ENCODE measurements at places on chromosomes 4 and X.
A peak's percentile ranks its signal among the peaks of the same experiment; 100 is the strongest.

DNA sequence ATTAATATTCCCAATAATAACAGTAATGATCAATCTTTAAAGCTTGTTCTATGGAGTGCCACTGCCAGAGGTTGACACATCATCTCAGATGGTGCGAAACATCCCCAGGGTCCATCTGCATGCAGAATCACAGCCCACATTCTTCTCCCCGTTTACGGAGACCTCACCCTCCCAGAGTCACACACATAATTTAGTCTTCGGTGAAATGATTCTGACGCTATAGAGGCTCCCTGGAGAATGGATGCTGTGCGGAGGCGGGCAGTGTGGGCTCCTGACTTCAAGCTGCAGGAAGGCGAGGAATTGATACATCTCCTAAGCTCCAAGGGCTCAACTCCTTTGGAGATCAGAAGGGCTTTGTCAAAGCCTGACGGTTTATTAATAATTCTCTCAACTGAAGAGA is 11.0 kb upstream of the ARHGAP36 start:
- no peak for DNase-seq

GRCh38 chr4:152479428-152480026 is 56.4 kb downstream of the FBXW7 start:
- DNase-seq, result no peak

DNA sequence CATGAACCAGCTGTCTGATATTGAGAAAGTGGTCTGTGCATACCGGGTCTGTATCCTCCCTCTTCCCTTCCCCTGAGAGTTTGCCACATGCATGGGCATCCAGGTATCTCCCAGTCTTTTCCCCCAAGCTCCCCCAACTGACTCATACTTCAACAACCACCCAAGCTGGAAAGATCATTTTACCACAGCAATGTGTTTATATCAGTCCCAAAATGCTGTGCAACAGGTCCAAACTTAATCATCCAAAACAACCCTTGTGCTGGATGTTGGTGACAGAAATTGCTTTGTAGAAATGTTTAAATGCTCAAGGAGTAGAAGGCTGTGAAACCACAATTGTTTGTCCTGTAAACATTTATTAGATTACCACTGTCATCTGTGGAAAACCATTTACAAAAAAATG is 286.8 kb upstream of the KLF3 start:
- no peak for DNase-seq

GRCh38 chrX:155864655-155865054 is 16.5 kb upstream of the VAMP7 start:
- DNase-seq, result no peak

GRCh38 chr4:13910556-13910955 is 283.0 kb upstream of the BOD1L1 start:
- no peak for DNase-seq

DNA sequence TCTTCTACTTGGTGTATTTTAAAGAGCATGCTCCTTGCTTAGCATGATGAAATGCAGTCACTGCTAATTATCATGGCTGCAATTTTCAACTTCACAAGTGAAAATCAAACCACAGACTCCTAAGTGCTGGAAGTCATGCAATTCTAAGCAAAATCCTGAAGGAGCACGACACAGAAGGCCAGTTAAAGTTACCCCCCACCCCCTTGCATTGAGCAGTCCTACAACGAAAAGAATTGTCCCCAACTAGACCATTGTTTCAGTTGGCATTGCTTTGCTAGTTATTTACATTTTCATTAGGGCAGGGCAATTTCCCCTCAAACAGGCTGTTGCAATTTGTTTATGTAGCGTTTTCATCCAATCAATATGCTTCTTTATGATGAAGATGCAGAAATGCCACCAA is 321.2 kb downstream of the PCDH7 start:
- no peak for DNase-seq

DNA sequence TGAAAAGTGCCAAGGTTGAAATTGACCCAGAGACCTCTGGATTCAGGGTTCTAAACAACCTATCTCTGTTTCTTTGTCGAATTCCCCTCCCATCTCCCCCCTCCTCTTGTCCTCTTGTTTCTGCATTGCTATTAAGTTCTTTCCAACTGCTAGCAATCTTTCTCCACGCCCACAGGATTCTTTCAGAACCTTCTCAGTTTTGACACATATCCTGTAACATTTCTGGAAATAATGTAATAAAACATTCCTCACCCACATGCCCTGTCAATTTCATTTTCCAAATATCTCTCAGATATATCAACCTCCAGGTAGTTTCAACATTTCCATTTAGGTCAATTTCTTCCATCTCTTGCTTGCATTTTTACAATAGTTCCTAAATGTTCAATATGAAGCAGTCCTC is 1105.9 kb downstream of the ARAP2 start:
- no peak for DNase-seq

DNA sequence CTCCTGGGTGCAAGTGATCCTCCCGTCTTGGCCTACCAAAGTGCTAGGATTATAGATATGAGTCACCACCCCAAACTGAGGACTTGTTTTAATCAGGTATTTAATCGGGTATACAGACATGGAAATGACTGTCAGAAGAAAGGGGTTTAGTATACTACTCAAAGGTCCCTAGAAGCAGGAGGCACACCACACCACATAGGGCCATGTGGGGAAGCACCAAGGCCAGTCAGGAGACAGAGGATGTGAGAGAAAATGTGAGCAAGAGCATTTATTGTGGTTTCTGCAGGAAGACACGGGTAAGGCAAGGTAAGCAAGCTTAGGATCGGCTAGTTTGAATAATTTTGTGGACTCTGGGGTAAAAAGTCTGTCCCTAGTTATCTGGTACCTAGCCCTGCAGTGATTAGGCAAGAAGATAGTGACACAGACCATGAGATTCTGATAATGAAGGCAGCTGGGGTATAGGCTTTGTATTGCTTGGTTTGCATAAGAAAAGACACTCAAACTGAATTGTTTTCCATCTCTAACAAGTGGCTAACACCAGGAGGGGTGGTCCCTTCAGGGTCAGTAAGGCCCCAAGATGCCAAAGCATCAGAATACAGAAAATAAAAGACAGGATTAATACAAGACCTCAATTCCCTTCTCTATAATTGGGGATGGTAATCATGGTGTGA is 408.8 kb upstream of the F9 start:
- DNase-seq, result no peak

DNA sequence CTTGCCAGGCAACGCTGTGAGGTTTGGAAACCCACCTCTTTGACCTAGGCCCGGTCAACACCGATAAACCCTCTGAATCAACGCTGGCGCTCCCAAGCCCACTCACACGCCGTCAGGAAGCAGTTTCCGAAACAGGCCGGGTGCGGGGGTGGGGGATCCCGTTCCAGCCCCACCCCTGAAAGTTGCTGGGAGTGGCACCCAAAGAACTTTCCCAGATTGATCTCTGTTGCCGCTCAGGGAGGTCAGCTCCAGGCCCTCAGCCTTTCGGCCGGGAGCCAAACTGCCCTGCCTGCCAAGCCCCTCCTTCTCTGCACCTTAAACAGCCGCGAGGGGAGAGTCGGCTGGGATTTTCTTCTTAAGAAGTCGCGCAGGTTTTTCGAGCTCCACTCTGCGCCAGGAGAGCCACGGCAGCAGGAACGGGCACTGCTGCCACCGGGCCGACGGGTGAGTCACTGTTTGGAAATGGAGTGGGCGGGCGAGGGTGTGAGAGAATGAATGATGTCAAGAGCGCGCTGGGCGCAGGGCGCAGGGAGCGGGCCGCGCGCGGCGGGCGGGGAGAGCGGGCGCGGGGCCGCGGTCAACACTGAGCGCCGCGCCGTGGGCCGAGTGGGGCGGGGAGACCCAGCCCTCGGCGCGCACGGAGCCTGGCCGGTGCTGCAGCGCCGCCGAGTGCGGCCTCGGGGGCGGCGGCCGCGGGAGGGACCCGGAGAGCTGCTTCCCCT is at the start of gene SGMS2:
TSS of gene SGMS2 (plus strand) at position 583 of the 722 bp plus-strand sequence. CDS start 70,622 bp downstream, outside the sequence.
- DNase-seq, result peak; percentile 37

DNA sequence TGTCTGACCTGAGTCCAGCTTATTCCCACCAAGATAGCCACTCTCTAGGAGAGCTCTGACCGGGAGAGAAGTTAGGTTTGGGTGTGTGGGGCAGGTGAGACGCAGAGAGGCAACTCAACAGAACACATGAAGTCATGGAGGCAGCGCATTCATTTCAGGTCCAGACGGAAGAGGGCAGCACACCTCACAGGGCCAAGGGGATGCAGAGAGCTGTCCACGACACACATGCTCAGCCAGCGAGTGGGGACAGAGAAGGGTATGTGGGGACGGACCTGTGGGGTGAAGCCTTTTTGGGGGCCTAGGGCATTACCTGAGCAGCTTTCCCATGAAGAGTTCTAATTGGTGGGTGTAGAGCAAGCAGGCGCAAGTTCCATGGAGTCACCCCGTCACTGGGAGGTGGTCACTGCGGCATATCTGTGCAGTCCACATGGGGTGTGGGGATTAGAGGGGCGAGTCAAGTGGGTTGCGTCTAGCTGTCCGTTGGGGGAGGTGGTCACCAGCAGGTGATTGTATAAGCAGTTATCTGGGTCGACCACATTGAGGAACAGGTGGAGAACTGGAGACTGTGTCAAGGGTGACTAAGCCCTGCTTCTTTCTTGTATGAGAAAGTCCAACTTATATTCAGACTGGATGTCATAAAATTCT is 24.3 kb upstream of the UXT start:
- no peak for DNase-seq
